ENCODE measurements at places on chromosomes 1 and 21.

GRCh38 chr1:86429122-86429725 is 5.3 kb downstream of the CLCA2 start:
- no peak for DNase-seq

GRCh38 chr1:2802421-2802961 is 998 bp upstream of the TTC34 start:
- no peak for DNase-seq

- no peak for DNase-seq
Observed at GRCh38 chr1:17155257-17155920, 36.1 kb upstream of the PADI2 start.

DNA sequence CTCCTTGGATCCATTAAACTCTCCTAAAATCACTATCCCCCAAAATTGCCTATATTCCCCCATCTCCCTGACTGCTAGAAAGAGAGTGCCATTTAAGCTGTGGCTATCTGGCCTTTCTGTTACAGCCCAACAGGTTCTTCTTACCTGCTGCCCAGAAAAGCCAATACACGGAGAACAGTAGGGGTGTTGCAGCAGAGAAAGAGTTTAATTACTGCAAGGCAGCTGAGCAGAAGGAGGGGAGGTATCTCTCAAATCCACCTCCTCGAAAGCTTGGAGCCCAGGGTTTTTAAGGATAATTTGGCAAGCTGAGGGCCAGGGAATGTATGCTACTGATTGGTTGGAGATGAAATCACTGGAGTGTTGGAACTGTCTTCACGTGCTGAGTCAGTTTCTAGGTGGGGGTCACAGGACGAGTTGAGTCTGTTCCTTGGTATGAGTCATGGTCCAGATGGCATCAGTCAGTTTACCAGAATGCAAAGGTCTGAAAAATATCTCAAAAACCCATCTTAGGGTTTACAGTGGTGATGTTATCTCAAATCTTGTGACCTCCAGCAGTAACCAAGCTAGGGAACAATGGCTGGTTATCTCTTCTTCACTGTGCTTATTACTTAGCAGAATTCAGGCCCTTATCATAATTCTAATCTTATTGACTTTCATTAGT is 89.8 kb downstream of the SMYD3 start:
- no peak for DNase-seq

- no peak for DNase-seq
Observed at GRCh38 chr1:190338829-190339228, 138.8 kb downstream of the BRINP3 start.

GRCh38 chr1:113765306-113766230 is 6.3 kb upstream of the PHTF1 start:
- no peak for DNase-seq

DNA sequence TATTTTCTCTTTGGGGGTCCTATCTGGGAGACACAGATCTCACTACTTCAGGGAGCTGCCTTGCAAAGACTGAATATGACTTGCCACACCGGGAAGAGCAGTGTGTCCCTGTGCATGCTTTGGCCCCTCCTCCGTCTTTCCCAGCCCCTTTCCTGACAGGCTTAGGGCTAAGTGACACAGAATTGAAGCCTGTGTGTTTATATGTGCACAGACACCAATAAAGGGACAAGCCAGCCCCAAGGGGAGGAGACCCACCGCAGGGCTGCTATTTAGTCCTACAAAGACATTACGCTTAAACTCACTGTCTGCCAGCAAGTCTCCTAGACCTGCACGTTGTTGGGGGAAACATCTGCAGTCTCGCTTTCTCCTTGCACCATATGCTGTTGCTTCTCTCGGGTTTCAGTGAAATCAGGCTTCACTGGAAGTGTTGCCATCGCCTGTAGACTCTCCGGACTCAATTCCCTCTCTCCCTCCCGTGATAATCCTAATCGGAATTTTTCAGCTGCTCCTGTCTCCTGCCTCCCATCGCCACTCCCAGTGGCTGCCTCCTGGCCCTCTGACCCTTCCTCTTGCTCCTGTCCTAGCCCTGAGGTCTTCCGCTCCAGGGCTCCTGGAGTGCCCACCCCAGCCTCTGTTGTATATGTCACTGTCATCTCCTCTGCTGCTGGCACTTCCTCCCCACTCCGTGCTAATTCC is 58.5 kb upstream of the LRRC53 start:
- no peak for DNase-seq

- no peak for DNase-seq
Observed at GRCh38 chr1:226688808-226689207, 50.3 kb downstream of the ITPKB start.

DNA sequence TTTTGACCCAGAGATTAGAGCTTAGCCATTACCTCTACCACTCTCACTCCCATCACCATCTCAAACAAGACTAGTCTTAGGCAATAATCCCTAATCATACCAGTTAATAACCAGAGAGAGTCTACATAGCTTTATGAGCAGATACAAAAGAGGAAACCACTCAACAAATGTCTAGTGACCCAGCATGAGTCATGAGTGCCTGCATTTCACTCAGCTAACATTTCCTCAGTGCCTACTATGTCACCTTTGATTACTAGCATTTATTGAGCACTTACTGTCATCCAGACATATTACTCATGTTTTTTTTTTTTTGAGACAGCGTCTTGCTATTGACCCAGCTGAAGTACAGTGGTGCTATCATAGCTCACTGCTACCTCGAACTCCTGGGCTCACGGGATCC is 35.9 kb upstream of the GALNT2 start:
- no peak for DNase-seq

DNA sequence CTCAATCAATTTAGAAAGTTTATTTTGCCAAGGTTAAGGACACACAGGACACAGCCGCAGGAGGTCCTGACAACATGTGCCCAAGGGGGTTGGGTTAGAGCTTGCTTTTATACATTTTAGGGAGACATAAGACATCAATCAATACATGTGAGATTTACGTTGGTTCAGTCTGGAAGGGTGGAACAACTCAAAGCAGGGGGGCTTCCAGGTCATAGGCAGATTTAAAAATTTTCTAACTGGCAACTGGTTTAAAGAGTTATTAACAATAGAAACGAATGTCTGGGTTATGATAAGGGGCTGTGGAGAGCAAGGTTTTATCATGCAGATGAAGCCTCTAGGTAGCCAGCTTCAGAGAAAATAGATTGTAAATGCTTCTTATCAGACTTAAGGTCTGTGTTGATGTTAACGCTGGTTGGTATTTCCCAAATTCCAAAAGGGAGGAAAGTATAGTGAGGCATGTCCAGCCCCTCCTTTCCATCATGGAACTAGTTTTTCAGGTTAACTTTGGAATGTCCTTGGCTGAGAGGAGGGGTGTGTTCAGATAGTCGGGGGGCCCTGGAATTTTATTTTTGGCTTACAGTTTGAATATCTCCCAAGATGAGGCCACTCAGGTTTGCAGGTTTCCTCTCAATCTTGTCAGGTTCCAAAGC is 31.0 kb upstream of the TGFBR3 start:
- no peak for DNase-seq

Measured in NT2/D1 (cell line).